NCI-H226 (cell line): ENCODE measurements at places on chromosomes 11 and 22.

DNA sequence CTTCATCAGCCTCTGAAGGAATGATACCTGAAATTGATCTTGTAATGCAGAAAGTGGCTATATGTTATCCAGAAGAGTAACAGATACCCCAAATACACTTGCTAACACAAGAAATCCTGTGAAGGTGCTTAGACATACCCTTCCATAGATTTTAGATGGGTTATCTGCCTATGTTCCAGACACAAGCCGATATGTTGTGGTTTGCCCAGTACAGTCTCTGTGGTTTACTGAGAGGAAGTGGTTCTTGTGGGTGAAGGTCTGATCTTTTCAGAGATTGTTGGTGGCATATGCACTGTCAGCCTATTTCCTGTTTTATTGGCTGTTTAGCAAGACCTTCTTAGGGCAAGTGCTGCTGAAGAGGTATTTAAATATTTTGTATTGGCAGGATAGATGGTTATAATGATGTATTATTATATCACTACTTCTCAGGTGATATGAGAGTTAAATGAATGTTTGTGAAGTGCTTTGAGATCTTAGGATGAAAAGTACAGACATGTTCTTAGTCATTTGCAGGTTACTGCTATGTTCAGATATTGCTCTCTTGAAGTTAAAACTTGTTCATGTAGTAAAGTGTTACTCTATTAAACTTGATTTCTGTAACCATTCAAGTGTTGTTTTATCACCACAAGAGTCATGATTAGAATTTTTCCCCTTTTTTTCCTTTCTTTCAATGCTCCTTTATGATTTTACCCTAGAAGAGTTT is 8.2 kb downstream of the ARHGEF12 start:
- DNase-seq, result peak; percentile 55

DNA sequence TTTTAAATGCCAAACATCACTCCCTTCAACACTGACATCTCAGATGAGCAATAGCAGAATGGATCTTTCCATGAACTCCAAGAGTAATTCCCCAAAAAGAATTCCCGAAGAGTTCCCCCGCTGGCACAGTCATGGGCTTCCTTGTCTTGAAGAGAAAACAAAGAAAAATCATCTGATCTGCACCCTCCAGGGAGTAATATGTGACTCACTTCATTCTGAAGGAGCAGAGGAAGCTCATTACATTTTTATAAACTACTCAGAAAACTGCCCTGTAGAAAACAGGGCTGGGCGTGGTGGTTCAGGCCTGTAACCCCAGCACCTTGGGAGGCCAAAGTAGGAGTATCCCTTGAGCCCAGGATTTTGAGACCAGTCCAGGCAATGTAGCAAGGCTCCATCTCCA is 35.7 kb downstream of the CELSR1 start:
- DNase-seq, result peak; percentile 71

DNA sequence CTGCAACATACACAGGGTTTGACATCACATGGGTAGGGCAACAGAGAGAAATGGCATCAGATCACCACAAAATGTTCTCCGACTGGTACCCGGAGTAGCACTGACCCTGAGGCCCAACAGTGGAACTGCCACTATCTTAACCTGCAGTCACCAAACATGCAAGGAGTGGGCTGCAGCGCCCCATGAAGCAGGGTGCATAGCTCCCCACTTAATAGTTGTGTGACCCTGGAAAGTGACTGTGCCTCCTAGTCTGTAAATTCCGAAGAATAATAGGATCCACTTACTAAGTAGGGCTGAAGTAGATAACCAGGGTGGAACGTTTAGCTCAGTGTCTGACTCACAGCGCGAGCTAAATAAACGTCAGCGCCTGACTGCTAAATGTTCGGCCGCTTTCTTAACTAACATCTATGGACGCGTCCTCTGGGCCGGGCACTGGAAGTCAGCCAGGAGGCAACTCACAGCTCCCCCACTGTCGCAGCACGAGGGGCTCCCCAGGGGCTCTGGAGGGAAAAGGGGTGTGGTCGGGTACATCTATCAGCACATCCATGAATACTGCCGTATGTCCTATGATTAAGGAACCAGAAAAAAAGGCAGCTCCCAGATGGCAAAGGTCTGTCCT is 777 bp downstream of the LTO1 start:
- peak; percentile 75 for DNase-seq

GRCh38 chr11:114179234-114179941 is 116.8 kb upstream of the NNMT start:
- DNase-seq, result no peak

- DNase-seq, result no peak
Measured at GRCh38 chr11:131033151-131033651, 116.9 kb upstream of the SNX19 start.

DNA sequence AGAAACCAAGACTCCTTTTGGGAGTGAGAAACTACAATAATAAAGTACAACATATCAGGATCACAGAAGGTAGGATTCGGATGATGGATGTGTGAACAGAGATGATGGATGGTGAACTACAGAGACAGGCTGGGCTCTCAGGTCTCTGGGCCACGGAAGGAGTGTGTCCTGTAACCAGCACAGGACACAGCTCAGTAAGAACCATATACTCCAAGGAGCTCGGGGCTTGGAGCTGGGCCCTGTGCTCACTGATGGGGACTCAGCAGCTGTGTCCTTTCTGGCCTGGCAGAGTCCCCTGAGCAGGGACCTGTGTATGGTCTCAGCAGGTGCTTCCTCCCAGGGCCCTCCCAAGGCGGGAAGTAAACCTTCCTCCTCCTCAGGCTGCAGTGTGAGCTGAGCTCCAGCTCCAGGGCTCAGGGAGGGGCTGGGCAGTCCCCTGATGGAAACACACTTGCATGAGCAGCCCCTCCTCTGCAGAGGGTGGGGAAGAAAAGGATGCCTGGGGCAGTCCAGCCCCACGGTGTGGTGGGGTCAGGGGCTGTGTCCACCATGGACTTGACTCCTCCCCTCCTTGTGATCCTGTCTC is 39.8 kb upstream of the TOP3B start:
- DNase-seq, result no peak

DNA sequence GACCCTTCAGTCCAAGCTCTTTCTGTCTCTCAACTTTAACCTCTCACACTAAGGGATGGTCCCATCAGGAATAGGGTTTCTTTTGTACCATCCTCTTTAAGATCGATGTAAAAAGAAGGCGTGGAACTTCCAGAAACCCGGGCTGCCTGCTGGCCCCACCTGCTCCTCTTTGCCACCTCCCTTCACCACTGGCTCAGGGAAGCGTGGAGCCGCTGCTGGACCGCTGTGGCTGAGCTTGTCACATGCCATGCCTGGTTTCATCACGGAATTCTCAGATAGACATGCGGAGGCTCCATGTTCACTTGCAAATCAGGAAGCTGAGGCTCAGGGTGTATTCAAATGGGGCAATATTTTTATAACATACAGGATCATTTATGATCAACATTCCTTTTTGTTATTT is 399.7 kb downstream of the BRD1 start:
- DNase-seq, result no peak

GRCh38 chr22:48241658-48242057 is 1479.2 kb downstream of the TBC1D22A start:
- no peak for DNase-seq

DNA sequence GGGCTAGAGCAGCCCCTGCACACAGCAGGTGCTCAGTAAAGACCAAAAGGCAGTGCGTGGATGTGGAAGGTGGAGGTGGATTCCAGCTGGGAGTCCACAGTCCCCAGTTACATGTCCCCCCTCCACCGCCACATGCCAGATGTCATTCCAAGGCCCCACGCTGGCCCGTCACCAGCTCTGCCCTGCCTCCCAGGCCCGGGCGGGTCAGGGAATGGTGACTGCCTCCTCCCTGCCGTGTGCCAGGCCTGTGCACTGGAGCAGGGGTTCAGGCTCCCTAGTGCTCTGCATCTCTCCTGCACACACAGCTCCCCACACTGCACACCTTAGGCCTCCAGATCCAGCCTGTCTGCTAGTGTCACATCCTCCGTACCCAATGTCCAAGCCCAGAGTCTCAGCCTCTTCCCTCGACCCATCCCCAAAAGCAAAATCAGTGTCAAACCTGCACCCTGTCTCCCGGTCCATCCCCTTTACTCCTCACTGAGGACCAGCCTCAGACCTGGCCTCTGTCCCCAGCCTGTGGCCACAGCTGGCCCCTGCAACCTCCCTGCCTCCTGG is 40.2 kb upstream of the PRODH start:
- DNase-seq, result no peak

DNA sequence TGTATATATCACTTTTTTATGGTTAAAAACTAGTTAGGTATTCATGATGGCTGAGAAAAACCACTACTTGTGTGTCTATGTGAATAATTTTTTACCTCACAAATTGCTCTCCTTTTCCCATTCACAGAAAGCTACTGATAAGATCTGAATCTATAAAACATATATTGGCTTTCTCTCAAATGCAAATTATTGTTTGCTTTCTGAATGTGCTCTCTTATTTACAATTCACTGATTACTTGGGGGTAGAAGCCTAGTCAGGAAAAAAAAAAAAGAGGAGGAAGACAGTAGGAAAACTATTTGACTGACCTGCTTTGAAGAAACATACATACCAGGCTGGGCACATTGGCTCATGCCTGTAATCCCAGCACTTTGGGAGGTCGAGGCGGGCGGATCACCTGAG is 20.5 kb downstream of the PGM2L1 start:
- no peak for DNase-seq

DNA sequence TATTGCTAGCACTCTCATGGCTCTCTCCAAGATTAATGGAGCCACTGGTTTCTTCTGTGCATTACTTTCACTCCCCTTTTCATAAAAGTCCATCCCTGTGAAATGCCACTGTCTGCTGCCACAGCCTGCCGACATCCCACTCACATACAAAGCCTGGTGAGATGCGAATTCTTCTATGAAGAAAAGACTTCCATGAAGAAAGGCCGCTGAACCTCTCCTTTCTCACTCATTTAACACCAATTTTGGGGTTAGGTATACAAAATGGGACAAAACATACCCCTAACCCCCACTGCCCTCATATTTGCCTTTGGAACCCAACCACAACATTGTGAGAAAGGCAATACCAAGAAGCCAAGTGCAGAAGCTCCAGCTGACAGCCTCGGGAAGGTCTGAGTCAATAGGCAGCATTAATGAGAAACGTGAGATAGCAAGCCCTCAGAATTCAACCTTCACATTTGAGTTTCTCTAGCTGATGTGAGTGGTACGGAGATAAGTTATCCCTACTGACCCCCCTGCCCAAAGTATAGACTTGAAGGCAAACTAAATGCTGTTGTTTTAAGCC is 156.4 kb downstream of the ATG16L2 start:
- DNase-seq, result no peak

- DNase-seq, result peak; percentile 52
Measured at GRCh38 chr11:109851780-109852390, 241.3 kb upstream of the ZC3H12C start.

- no peak for DNase-seq
Measured at GRCh38 chr11:108670451-108670850, 5.6 kb downstream of the DDX10 start.

DNA sequence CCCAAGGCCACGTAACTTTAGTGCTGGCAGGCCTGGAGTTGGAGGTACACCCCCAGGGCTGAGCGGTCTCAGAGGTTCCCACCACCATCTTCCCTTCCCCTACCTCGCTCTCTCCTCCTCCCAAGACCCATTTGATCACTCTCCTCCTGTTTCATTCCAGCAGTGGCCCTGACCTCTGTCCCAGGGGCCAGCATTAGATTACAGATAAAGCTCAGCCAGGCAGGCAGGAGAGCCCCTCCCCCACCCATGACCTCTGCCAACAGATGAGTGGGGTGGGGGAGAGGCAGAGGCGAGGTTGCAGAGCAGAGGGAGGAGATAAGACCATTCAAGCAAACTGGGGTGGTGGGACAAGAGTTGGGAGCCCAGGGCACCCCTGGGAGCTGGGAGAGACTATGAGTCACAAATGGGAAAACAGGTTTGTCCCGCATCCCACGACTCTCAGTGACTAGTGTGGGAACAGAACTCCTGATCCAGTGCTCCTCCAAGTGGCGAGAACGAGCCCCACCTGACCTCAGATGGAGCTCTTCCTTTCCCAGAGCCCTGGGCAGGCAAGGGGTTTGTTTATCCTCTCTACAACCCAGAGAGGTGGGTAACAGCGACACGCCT is 367.9 kb downstream of the MN1 start:
- no peak for DNase-seq

- no peak for DNase-seq
Measured at GRCh38 chr22:46336119-46337078, 885 bp downstream of the TRMU start.

- DNase-seq, result no peak
Measured at GRCh38 chr11:116505298-116506262, 267.2 kb downstream of the BUD13 start.

GRCh38 chr11:79708319-79708932 is 267.6 kb upstream of the TENM4 start:
- DNase-seq, result peak; percentile 47
